Pons (tissue), 1 donor: ENCODE measurements at places on chromosomes 6 and 20.

GRCh38 chr20:23257848-23258746, 92.5 kb upstream of the NXT1 start:
- no peak for DNase-seq

DNA sequence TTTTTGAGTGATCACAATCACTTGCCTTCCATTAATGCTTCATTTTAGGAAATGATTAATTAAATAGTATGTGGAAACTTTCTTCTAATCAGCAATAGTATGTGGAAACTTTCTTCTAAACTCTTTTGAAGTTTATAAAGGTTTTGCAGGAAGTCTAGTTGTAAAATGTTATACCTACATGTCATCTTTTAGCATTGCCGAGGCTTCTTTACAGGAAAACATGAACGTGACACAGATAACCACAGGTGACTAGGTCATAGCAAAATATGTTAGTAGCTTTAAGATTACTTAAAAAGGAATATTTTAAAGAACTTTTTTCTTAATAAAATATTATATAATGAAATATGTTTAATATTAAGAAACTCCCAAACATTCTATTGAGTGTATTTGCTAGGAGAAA, 56.8 kb downstream of the SMAP1 start:
- no peak for DNase-seq

DNA sequence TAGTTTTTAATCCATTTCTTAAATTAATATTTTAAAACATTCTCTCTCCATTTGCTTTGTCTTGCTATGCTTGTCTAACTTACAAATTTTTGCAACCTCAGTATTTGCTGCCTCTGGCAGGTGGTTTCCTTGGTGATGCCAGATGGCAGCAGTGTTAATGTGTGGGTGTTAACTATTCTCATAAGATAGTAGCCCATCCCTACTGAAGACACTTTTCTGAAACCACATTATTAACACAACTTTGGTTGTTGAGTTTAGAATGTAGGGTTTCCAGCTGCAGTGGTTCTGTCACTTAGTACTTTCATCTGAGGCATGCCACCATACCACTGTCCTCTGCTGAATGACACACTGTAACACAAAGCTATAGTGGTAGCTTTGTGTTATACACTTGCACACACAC, 75.1 kb downstream of the MYO6 start:
- no peak for DNase-seq

GRCh38 chr6:112407101-112407590, 60.0 kb downstream of the RFPL4B start:
- DNase-seq = no peak

DNA sequence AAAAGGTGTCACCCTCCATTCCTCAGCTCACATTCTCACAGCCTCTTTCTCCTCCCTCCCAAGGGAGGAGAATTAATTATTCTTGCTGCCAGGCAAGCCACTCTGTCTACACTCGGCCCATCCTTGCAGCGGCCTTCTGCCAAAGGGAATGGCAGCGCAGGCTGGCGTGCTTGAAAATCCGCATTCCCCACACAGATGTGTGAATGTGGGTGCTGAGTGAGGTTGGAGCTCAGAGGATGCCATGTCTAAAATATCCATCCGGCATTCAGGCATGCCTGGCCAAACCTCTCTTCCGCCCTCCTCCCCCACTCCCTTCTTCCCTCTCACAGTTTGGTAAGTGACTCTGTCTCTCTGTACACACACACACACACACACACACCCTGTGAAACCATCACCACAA, 27.7 kb downstream of the PNPLA1 start:
- no peak for DNase-seq

DNA sequence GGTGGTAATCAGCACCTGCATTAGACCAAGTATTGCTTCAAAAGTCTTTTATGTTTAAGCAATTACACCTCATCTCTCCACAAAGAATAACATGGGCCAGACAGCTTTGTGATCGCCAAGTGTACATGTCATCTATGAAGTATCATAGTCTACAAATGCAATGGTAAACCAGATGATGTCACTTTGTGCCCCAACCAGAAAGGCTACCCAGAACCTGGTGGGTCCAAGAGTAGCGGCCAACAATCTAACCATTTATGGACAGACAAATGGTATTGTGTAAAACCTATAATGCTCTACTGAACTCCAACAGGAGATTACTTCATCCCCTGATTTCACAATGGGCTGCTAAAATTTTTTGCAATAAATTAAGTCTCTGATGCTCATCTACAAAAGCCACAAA, 295.9 kb downstream of the GMDS start:
- peak; percentile 16 for DNase-seq
